NCI-H1092 treated with DMSO at 0.1 percent for 48 hours (cell line): ENCODE measurements at places on chromosomes 16 and 17.

GRCh38 chr16:85436636-85437165, 176.4 kb upstream of the GSE1 start:
- no peak for DNase-seq

DNA sequence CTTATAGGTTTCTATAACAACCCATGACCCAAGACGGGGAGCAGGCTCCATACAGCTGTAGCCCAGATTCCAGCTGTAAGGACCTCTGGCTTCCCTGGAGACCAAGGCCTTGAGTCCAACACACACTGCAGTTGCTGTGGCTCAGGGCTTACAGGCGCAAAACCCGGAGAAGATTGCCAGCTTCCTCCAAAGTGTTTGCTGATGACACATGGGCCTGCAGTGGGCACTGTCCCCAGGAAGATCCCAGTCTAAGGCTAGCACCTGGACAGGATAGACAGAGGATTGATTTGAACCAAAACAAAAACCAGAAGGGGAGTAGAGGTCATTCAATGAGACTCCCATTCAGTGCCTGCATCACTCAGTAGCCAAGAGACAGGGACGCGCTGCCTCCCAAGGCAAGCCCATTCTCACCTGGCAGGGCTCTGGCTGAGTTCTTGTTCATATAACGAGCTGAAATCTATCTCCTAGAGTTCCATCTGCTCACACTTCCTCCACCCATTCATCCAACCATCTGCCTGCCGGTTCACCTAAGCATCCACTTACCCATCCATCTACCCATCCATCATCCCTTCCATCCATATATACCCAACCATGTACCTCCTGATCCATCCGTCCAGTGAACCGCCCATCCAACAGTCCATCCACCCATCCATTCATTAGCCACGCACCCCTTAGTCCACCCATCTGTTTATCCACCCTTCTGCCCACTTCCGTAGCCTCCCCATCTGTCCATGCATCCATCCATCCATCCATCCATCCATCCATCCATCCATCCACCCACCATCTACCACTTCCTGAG, 10.2 kb downstream of the RAB11FIP4 start:
- DNase-seq, result no peak

GRCh38 chr17:39619786-39620101, 7.0 kb upstream of the PPP1R1B start:
- DNase-seq, result no peak

DNA sequence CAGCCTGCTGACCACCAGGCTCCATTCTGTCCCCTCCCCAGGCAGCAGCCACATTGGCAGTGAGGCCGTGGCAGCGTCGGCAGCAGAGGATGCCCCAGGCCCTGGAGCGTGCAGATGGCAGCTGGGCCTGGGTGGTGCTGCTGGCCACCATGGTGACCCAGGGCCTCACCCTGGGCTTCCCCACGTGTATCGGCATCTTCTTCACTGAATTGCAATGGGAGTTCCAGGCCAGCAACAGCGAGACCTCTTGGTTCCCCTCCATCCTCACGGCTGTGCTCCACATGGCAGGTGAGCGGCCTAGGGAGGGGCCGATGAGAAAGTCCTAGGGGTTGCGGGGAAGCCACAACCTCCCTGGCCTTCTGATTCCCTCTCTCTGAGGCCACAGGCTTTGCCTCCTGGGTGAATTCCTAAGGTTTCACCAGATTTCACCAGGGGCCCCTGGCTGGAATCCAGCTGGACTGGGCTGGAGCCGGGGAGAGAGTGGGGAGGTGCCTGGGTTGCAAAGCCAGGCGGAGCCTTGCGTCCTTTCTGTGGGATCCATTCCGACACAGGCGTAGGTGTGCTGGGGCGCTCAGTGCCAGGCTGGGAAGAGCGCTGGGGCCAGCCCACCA, 5.9 kb downstream of the SLC16A5 start:
- DNase-seq, result no peak

DNA sequence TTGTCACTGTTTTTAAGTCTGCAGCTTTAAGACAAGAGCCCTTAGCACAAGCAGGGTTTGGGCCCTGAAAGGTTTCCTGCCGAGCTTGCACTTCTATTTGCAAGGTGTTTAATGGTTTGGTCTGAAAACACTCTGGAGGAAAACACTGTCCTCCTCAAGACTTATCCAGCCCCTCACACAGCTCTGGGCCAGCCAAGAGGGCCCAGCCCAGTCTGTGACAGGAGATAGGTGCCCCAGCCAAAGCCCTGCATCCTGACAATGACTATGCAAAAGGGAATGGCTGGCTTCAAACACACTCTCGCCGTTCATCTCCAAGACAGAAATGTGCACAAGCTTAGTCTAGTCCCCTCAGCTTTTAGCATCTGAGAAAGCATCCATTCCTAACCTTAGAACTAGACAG, 26.9 kb downstream of the MPG start:
- no peak for DNase-seq
